DMS153 (cell line): ENCODE measurements at places on chromosomes 13 and 19.
A peak's percentile ranks its signal among the peaks of the same experiment; 100 is the strongest.

- DNase-seq, result no peak
These were observed 15.1 kb upstream of the CEBPG start for GRCh38 chr19:33358408-33358807.

DNA sequence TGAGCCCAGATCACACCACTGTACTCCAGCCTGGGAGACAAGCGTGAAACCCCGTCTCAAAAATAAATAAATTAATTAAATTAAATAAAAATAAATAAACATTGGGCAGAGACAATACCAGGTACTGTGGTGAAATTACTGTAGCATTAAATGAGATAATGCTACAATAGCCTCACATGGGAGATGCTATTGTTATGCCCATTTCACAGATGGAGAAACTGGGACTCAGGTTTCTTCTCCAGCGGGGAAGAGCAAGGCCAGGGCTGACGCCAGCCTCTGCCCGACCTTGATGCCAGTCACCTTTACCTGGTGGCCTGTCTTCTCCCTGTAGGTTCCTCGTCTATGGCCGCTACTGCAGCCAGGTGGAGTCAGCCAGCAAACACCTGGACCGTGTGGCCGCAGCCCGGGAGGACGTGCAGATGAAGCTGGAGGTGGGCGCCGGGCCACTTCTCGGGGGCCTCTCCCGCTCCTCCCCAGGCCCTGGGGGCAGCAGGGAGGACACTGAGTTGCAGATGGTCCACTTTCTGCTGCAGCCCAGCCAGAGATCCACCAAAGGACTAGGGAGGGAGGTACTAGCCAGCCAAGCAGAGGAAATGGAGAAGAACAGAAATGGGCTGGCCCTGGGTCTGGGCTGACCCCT, 53.9 kb downstream of the VAV1 start:
- DNase-seq, result no peak

DNA sequence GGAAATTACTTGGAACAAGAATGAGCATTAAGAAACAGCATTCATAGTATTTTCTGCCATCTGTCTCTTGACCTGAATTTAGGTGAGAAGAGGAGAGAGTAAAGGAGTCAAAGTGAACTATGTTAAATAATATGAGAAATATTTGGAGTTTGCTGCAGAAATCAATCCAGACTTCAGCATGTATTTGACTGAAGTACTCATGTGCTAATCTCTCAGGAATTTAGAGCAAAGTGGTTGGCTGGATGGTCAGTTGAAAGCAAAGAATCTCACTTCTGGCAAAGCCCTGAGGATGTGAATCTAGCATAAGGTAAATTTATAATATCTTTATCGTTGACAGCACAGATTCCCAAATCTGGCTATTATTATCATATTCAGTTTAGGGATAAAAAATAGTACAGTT, 394.3 kb downstream of the PCDH17 start:
- no peak for DNase-seq

- peak; percentile 65 for DNase-seq
These were observed 718.0 kb downstream of the DACH1 start for GRCh38 chr13:71149046-71149445.

DNA sequence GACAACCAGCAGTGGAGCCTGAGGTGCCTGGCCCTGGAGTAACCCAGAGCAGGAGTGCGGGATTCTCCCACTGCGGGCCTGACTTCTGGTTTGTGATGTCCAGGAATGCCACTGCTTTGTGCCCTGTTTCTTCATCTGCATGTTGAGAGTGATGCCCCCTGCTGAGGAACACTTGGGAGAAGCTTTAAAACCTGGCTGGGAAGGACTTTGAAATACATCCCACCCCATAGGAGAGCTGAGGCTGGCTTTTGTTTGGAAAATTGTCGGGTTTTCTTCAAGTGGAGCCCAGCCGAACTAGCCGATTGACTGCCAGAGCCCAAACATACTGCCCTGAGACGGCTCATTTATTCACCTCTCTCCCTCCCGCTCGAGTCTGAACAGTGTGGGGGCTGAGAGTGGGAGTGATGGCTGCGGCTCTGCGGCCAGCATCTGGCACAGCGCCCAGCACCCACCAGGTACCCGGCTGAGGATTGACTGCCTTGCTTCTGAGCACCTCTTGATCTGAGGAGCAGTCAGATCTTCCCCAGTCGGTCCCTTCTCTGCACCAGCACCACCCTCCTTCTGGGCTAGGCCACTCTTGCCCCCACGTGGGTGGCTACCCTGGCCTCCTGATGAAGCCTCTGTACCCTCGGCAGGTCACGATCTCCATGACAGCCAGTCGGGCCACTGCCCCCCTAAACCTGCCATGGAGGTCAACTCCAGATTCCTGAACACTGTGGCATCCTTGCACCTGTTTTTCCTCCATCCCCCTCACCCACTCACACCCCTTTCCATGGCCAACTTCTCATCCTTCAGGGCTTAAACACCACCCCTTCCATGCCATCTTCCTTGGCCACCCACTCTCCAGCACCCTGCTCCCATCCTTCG, 148.9 kb downstream of the SIPA1L3 start:
- no peak for DNase-seq

DNA sequence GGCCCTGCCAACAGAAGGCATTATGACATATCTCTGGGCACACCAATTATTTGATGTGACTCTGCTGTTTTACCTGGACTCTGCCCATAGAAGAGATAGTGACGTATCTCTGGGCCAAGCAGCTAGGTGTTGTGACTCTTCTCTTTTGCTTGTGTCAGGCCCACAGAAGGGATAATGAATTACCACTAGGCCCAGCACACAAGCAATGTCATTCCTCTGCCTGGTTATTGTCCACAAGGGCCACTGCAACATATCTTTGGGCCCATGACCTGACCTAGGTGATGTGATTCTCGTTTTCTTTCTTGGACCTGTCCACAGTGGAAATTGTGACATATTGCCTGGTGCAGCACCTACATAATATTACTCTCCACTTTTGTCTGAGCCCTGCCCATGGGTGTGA, 65.1 kb upstream of the ZNF724 start:
- DNase-seq, result no peak

GRCh38 chr19:15120135-15121026, 13.2 kb downstream of the SYDE1 start:
- DNase-seq, result no peak

DNA sequence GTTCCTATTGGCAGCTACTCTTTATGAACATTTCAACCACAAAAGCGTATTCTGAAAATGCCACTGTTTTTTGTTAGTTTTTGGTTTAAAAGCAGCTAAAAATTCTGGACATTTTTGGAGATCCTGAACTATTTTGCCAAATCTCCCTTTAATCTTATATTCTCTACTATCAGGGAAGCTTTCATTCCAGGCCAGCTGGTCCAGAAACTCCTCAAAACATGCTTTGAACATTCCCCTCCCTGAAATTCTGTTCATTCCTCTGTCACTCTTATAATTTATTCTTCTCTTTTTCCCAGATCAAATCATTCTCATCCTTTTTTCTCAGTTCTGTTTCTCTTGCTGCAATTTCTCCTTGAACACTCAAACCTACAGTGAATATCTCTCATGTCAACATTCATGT, 790.9 kb upstream of the ARGLU1 start:
- DNase-seq, result no peak

DNA sequence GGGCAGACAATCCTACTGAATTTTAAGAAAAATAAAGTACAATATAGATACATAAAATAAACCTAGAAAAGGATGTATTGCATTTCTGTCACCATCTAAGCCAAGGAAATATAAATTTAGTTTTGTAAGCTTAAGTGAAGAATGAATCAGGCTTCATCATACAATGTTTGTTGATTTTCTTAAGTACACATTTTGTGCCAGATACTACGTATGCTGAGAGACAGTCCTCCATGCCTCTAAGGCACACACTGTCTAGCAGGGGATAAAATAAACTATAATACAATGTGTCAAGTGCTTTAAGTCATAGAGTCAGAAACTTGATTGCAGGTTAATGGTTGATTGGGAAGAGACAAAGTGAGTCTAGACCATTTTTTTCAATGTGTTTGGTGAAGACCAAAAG, 465.7 kb downstream of the TBC1D4 start:
- DNase-seq, result no peak

DNA sequence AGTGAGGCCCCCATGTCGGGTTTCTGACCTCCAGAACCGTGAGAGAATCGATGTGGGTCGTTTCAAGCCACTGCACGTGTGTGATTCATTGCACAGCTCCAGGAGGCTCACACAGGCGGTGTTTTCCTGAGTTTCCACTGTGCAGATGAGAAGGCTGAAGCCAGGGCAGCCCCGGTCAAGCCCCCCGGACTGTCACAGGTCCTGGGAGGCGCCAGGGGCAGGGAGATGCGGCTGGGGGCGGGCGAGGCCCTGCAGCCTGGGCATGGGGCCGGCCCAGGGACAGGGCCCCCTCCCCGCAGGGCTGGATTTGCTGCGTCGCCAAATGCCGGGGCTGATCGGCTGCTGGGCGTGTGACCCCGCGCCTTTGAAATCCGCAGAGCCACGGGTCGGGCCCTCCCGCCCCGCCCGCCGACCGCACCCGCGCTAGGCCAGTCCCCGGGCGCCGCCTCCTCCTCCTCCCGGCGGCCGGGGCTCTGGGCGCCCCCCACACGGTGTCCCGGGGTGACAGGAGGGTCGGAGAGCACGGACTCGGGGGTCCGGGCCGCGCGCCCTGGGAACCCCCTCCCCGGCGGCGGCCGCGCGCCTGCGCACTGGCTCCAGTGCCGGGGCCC, 9.9 kb upstream of the MKNK2 start:
- no peak for DNase-seq

DNA sequence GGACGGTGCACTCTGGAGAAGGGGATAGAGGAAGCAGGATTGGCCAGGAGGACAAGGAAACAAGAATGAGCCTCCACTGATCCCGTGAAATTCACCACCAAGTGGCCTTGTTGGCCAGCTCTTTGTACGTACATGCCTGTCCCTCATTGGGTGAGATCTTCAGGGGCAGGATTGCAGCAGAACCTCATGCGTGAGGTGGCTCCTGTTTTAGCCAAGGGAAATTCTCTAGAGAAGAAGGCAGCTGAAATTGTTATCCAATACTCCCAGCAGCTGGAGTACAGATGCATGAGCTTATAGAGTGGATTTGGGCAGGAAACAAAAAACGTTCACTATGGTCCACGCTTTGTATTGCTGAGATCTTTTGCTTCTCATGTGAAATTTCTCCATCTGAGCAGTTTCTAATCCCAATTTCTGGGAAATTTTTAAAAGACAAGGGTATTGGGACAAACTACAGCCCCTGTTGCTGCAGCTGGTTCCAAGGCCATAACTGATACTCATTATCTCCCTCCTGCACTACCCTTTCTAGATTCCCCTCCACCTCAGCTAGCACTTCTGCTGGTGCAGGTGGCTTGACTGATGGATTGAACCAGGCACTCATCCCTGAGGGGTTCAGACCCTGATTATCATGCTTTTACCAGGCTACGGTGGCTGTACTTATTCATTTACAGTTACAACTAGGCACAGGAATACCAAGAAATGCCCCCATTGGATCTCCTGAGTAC, 3.9 kb upstream of the RNF6 start:
- DNase-seq, result no peak

GRCh38 chr19:55526216-55527196, 10.4 kb downstream of the SBK2 start:
- peak; percentile 77 for DNase-seq

GRCh38 chr19:4099041-4099764, 24.7 kb downstream of the MAP2K2 start:
- no peak for DNase-seq

GRCh38 chr13:31199527-31199848, 287 bp upstream of the B3GLCT start:
- DNase-seq, result no peak

- no peak for DNase-seq
These were observed 5.1 kb upstream of the RNF113B start for GRCh38 chr13:98182153-98182552.

DNA sequence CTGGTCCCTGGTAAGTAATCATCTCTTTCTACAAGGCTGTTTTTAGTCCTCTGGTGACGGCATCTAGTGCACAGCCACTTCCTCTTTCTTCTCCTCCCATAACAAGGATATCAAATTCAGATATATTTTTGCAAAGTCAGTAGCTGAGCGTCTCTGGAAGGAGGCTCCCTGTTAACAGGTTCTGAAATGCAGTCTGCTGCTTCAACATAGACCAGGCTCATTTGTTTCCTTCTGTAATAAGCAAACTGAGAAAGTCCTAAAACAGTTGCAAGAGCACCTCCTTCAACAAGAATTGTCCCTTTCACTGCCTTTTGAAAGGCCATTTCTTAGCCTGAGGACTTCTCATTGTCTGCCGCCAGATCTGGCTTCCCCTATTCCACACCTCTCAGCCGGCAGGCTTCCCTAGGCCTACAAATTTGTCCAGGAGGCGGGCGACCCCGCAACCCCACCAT, 7.4 kb upstream of the ZSCAN5A start:
- no peak for DNase-seq

GRCh38 chr19:46204008-46204407, 25.5 kb upstream of the IGFL1 start:
- DNase-seq, result no peak

GRCh38 chr13:59747529-59747928, 416.2 kb downstream of the DIAPH3 start:
- DNase-seq, result no peak
